ENCODE measurements at places on chromosomes 4 and X.

DNA sequence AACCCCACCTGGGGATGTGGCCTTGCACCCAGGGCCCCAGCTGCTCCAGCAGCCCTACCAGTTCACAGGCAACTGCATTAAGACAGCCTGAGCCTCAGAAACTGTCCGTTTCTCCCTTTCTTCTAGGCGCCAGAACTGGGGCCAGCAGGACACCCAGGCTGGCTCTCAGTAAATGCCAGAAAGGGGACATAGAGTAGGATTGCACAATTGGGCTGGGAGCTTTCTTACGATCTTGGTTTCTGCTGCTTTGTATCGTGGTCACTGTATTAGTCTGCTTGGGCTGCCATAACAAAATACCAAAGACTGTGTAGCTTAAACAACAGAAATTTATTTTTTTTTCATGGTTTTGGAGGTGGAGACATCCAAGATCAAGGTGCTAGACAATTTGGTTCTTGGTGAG lies 48.4 kb downstream of the NALF2 start:
- no peak for DNase-seq

DNA sequence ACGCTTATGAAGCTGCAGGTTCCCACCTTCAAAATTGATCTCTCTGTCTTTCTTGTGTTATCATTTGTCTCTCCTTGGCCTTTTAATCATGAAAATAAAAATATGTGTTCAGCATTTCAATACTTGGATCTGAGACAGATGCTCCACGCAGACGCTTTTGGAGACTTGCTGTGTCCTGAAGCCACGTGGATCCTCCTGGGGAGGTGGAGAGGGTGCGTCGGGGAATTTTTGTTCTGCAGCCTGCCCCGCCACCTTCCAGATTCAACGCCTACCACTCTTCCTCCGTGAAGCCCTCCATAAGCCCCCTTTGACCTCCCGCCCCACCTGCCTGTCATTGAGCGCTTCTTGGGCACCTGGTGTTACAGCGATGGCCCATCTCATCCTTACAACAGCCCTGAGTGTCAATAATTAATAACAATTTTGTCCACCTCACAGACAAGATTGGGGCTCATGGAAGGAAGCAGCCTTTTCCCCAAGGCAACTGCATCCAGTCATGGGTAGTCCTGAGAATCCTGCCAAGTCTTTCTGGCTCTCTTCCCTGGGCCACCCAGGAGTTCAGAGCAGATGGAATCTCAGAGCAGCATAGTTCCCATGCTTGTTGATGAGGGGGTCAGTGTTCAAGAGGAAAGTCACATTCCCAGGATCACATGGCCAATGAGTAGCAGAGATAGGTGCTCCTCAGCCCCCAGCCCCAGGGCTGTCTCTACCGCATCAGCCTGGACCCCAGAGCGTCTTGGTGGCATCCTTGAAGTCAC lies 172.6 kb upstream of the PSAPL1 start:
- DNase-seq = no peak

GRCh38 chrX:18833071-18833731 lies 125.8 kb downstream of the PPEF1 start:
- DNase-seq = no peak

DNA sequence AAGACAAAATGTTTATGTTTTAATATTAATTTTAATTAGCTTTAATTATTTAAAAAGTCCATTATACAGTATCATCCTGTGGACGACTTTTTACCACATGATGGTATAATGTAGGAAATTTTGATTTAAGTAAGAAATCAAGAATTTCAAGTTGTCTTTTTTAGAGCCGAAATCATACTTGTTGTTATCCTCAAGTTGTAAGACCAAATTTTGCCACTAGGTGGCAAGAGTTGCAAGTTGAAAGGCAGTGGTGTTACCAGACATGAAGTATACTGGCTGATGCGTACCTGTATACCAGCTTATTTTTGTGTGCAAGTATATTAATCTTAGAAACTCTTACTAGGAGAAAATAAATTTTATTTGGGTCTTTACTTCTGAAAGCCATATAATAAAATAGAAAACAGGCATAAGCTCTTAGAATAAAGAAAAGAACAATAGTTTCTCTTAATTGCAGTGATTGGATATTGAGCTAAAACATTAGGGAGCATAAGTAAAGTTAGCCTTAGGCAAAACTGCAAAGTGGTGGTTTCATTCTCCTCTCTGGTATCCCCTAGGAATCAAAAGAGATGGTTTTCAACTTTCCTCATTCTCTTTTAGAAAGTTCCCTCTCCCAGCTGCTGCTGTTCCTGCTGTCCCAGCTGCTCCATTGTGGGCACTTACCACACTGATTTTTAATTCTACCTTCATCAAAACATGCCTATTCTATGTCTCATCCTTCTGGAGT lies 118.0 kb upstream of the WDFY3 start:
- DNase-seq = no peak

DNA sequence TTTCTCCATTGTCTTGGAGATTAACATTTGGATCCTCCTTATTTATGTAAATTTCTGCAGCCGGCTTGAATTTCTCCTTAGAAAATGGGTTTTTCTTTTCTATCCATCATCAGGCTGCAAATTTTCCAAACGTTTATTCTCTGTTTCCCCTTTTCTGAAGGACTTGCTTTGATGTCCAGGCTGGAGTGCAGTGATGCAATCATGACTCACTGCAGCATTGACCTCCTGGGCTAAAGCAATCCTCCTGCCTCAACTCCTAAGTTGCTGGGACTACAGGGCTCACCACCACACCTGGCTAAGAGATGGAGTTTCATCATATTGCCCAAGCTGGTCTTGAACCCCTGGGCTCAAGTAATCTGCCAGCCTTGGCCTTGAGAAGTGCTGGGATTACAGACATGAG lies 144.0 kb upstream of the ZXDB start:
- DNase-seq = no peak

- no peak for DNase-seq
These were observed 38.7 kb upstream of the KCTD8 start for GRCh38 chr4:44487341-44487740.

- DNase-seq = no peak
These were observed 197.6 kb upstream of the GYPA start for GRCh38 chr4:144338148-144338547.

DNA sequence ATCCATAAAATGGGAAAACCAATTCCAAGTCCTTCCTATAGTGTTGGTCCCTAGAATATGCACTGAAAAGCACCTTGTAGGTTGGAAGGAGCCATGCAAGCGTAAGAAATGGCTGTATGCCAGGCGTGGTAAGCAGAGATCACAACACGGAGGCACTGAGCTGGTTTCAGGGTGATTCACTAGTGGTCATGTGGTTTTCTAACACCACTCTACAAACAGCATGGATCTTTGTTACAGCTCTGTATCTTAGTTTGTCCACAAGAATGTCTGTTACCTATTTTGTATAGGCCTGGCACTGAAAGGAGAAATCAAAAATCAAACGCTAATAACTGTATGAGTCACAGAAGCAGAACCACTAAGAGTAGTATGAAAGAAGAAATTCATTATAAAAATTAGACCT lies 71.9 kb downstream of the MAGEB17 start:
- no peak for DNase-seq

All from H1 (cell line).